ENCODE measurements at places on chromosomes 2 and 18.

DNA sequence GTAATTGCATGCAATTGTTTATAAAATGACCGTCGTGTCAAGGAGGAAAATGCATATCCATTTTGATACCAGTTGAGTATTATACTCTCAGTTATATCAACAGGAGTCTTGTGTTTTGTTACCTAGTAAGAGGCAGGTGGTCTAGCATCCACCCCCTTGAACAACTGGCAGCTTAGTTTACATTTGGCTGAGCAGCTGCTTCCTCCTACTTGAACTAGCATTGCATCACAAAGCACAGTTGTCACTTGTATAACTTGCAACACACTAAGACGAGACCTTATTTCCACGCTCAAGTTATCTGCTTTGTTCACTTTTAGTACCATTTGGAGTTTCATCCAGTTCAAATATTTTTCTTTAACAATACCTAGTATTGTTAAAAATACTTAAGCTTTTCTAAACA lies 75.4 kb upstream of the UBE2E3 start:
- DNase-seq: no peak

- DNase-seq: no peak
Measured at GRCh38 chr18:74373428-74373827, 57.8 kb downstream of the C18orf63 start.

- DNase-seq: no peak
Measured at GRCh38 chr18:49368161-49368875, 92.1 kb downstream of the DYM start.

- DNase-seq: no peak
Measured at GRCh38 chr2:65357959-65358294, 74.5 kb downstream of the SPRED2 start.

- no peak for DNase-seq
Measured at GRCh38 chr2:61338447-61338846, 132.4 kb downstream of the USP34 start.

DNA sequence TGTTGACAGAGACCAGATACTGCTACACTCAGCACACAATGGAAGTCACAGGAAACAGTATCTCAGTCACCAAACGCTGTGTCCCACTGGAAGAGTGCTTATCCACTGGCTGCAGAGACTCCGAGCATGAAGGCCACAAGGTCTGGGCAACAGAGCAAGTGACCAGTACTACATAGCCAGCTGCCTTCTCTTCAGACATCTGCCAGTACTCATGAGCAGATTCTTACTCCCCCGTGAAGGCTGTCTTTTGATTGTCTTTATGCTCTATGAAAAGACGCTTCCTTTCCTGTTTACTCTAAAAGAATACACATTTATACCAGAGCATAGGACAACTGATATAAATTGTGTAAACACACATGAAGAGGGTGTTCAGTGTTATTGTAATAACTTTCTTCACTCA lies 118.9 kb downstream of the MMADHC start:
- no peak for DNase-seq

- no peak for DNase-seq
Measured at GRCh38 chr2:4354678-4355077, 651.3 kb downstream of the DCDC2C start.

GRCh38 chr2:171515672-171516298 lies 6.5 kb upstream of the CYBRD1 start:
- DNase-seq: no peak

DNA sequence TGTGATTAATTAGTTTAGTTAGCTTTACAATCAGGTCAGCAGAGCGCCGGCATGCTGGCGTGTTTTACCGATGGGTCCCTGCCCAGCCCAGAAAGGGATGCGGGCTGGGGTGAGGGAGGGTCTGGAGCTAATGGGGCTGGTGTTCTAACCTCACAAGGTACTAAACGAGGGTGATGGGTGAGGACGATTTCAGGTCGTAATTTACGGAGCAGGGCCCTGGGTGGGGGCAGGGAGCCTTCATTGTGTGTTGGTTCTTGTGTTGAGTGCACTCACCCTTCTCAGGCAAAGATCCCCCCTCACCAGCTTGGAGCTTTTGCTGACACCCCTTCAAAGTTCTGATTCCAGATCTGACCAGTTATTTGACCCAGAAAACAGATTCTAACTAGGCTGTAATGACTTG lies 39.5 kb downstream of the PTGR3 start:
- no peak for DNase-seq

DNA sequence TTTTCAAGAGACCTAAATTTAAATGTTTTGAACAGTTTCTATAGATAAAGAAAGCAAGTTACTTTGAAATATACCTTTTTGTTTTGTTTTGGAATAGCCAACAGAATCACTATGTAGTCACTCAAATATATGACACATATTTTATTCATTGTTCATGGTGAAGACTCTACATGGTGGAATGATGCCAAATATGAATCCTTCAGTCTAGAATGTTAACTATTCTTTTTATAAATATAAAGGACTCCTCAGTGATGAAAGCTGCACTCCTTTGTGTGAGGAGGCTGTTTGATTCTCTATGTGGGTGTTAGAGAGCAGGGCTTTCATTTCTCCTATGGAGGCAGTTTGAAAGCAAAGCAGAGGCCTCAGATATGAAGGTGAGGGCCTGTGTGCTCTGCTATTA lies 396.4 kb upstream of the LRRTM1 start:
- DNase-seq: no peak

DNA sequence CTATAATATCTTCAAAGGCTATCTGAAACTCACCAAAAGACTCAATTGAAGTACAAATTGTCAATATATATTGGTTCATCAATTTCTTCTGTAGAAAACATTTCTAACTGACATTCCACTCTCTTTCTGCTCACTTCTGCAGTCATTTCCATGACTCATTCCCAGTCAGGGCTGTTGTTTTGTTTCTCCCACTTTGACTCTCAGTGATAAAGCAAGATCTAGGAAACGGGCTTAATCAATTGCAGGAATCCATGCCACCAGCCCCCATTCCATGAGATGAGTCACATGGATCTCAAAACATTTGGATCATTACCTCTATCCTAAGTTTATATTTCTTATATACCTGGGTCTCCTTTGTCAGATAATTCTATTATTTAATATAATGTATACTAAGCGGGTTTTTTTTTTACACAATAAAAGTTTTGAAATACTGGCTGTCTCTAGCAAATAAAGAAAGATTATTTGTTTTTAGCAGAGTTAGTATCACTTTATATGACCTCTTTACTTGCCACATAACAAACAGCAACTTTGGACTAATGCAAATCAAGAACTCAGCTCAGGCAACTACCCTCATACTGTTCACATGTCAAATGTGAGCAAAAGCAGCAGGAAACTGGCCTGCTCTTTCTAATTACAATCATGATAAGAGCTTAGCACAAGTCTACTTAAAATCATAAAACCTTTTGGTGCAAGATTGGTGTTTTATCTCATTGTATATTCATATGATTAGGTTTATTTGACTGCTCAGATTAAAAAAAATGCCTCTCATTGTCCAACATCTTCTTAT lies 251.1 kb upstream of the PIK3C3 start:
- DNase-seq: no peak

- no peak for DNase-seq
Measured at GRCh38 chr2:36416370-36417165, 61.0 kb downstream of the CRIM1 start.

- no peak for DNase-seq
Measured at GRCh38 chr2:177496921-177497320, 104.3 kb downstream of the AGPS start.

DNA sequence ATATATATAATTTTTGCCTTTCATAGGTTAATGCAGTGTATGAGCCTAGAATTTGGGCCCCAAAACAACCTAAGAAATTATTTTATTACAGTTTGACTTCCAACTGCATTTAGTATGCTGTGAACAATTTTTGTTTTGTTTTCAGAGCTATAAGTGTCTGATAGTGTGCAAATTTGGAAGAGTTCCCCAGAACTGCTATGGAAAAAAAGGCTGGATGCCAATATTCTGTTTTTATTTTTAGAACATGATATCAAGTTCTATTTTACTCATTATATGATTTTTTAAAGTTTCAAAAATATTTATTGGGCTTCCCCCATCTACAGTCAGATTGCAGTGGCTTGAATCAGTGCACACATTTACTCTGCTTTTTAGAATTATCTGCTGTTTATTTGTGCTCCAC lies 42.6 kb downstream of the MRPS9 start:
- no peak for DNase-seq

GRCh38 chr2:111219285-111219684 lies 98.6 kb downstream of the BCL2L11 start:
- no peak for DNase-seq

DNA sequence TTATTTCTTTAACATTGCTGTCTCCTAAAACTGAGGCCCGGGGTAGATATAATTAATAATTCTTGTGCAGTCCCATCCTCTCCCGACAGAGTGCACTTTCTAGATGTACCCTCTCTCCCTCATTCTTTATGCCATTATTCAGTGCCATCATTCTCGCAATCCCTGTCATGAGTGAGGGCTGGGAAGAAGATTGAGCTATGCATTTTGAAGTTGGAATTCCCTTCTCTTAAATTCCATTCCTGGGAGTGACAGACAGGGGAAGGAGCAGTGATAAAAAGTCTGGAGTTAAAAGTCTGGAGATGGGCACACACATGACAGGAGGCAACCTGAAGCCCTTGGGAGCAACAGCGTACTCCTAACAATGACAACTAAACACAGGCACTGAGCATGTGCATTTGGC lies 2.6 kb upstream of the KCNE4 start:
- DNase-seq: no peak

DNA sequence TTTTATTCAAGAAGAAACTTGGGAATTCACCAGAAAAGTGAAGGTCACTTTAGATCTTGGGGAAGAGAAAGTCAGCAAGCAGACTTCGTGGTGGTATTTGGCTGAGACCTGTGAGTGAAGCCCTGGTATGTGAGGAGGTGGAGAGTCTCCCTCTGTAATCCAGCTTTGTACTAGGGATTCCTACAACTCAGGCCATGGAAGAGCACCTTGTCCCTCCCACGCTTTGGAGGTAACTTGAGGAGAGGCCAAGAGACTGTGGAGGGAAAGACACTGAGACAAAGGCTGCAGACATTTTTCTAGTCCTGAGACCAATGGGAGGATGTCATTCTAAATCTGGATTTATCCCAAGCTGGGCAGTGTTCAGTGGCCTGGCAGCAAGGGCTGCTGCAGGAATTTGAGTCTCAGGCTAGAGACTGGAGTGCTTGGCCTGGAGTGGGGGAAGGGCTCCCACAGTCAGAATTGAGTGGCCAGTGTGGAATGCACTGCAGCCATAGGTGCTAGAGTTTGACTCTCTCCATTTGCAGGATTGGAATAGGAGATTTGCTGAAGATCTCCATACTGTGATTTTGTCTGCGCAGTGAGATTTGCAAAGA lies 219.0 kb downstream of the ACTR3 start:
- no peak for DNase-seq

DNA sequence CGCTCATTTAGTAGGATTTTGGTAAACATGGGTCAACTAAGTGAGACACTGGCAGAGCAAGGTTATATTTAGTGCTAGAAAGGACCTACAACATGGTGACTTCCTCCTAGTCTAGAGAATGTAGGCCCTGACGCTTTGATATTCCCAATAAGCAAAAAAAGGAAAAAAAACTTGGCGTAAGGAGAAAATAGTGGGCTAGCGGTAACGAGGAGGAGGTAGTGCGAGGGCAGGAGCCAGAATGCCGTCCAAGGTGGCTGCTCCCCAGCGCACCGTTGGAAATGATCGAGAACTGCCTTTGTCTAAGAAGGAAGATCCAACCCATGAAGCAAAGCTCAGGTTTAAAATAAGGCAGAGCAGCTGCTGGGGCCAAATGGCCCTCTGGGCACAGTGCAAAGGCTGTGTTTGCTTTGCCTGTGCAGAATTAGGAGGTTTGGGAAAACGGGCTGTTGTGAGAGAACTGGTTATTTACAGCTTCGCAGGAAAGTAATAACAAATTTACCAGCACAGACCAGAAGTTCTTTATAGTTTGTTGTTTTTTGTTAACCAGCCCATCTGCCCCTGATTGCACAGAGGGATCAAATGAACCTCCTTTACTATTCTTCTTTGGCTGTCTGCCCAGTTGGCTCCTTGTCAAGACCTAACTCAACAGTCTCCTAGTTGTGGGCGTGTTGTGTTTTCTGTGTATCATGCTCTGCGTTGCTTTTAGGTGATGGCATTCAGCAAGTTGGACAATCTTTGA lies 86.6 kb downstream of the ITGB1BP1 start:
- no peak for DNase-seq

DNA sequence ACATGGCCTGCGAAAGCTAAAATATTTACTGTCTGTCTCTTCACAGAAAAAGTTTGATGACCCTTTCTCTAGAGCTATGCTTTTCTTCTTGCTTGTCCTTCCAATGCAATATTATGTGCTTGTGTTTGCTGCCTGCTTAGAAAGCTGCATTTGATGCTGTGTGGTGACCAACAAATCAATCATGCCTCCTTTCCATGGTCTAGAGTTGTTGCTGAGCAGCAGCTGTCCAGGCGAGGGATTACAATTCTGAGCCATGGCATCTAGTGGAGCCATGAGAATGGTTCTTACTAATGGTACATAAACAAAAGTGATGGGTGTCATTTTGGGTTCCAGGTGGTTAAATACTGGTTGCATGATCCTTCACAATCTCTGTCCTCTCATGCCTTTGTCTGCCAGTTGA lies 1142.1 kb downstream of the DPP10 start:
- DNase-seq: no peak

DNA sequence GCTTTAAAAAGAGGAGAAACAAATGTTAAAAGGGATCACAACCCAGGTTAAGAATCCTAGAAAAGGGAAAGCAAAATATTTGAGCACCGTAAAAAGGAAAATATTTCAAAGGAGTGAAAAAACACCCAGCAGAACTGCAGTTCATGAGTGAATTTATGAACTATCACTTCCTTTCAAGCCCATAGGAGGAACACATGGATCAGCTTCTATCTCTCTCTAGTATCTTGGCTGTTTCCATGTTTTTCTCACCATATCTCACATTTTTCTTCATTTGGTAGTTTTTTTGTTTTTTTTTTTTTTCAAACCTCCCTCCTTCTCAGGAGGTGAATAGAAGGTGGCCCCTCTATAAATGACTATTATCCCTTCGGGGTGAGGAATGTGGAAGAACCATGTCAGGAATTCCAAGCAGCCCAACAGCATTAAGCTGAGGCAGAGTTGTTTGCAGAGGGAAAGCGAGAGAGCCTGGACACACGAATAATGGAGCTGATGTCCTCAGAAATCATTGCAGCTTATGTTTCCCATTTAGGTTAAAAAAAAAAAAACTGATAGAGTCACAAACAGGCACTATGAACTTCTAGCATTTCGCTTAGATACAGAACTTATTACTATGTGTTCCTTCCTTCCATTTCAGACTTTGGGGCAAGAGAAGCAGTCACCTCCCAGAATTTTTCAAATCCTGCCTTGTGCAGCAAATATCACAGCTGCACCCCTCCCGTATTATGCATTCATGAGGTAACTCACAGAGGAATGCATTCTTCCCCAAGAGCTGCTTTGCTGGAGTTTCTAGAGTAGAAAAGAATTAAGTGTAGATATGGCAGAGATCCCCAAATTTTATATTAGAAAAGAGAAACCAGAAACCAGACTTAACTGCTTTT lies 315.6 kb downstream of the IRS1 start:
- no peak for DNase-seq

DNA sequence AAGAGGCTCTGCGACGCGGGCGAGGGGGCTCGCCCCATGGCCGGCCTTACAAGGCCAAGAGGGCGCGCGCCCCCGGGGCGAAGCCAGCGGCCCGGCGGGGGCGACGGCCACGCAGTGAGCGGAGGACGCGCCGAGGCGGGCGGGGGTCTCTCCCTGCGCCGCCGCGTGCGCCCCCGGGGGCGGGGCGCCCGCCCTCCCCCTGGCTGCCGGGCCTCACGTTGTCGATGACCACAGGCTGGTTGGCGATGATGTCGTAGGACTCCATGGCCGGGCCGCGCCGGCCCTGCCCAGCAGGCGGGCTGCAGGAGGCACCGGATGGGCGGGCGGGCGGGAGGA lies 250 bp downstream of the ACTR1B start:
- DNase-seq: no peak

- no peak for DNase-seq
Measured at GRCh38 chr2:201347138-201347537, 10.0 kb downstream of the FLACC1 start.

Data from substantia nigra (tissue), 51 donors.